ENCODE measurements at places on chromosomes 13 and 19.

DNA sequence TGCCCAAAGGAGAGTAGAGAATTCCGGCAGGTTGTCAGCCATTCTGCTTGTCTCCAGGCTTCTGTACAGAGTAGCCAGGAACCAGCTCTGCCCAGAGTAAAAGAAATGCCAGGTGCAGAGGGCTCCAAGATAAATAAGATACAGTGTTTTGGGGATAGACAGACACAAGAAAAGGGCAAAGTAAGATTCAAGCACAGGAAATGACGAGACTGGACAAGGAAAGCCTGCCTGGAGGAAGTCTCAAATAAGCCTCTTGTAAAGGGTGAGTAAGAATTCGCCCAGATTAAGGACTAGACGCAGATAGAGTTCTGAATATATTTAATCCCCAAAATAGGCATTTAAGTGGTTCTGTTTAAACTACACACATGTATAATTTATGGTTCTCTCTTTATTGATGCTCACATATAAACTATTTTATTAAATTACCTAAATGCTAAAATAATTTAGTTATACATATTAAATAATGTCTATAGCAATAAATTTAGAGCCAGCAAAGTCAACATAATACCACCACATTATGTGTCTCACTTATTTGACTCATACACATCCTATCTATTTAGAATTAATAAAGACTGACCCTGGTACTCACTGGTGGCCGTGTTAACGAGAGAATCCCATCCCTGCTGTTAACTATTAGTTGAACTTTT is 98.4 kb upstream of the RAP2A start:
- DNase-seq = no peak

GRCh38 chr19:45777395-45777961 is 4.8 kb downstream of the DMPK start:
- no peak for DNase-seq

DNA sequence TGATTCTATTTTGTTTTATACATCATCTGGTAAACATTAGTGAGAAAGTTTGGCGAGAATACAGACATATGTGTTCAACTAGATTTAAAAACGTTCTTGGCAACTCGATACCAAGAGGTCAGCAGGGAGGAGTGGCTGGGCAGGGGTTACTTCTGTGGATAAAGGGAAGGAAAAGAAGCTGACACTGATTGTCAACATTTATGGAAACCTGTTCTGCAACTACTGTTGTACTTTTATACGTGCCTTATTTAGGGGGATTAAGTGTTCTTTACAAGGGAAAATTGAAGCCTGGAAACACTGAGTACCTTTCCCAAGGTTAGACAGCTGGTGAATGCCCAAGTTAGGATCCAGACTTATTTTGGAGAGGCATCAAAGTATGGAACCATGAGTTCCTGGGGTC is 65.0 kb downstream of the MTUS2 start:
- no peak for DNase-seq

DNA sequence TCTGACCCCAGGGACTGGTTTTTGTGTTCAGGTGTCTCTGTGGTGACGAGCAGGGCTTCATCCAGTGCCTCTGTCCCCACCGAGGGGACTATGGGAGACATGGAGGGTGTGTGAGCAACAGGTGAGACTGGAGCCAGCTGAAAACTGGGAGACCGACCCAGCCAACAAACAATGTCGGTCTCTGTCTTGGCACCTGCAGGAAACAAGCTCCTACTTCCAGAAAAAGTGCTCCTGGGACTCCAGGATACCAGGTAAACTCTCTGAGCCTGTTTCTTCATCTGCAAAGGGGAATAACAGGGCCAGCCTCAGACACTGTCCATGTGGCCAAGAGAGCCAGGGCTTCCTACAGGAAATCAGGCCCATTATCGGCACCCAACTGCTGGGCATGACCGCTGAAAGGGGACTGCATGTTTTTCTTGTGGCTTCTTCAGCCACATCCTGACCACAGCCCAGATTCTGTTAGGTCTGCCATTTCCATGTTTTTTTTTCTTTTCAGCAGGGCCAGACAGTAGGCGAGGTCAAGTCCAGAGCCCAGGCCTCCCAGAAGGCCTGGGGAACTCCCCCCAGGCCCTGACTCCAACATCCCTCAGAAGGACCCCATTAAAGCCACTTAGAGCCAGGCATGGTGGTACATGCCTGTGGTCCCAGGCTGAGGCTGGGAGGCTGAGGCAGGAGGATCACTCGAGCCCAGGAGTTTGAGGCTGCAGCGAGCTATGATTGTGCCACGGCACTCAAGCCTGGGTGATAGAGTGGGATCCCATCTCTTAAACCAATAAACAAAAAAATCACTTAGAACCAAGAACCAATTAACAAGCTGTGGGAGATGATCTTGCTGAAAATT is 836 bp upstream of the BST2 start:
- DNase-seq = no peak

DNA sequence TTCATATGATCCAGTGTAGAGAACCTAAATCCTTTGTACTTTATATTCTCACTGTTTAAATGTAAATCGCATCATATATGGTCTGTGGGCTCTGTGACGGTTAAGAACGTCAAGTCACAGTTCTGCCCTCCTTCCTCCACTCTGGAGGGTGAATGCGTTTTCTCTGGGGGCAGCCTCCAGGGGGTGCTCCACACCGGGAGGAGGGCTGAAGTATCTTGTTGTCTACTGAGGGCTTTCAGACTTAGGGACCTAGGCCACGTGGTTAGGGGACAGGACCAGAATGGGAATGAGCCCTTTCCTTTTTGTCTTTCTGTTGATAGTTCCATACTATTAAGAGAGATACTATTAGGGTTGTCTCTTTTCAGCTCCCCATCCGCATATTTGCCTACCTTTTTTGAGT is 504.9 kb downstream of the FGF9 start:
- DNase-seq = no peak

- no peak for DNase-seq
Observed at GRCh38 chr13:92830821-92831220, 395.8 kb upstream of the GPC6 start.

GRCh38 chr19:44845612-44846454 is at the start of gene NECTIN2:
Gene NECTIN2 (plus strand): TSS chr19:44846297. CDS start chr19:44846526, 229 bp downstream.
- DNase-seq = peak; percentile 83

GRCh38 chr19:33691736-33692135 is 70.0 kb downstream of the CHST8 start:
- no peak for DNase-seq

GRCh38 chr19:45542234-45542668 is 35.0 kb downstream of the VASP start:
- DNase-seq = no peak

- no peak for DNase-seq
Observed at GRCh38 chr19:10144361-10144760, 24.7 kb upstream of the EIF3G start.

- no peak for DNase-seq
Observed at GRCh38 chr13:113897161-113897560, 33.3 kb upstream of the GAS6 start.

DNA sequence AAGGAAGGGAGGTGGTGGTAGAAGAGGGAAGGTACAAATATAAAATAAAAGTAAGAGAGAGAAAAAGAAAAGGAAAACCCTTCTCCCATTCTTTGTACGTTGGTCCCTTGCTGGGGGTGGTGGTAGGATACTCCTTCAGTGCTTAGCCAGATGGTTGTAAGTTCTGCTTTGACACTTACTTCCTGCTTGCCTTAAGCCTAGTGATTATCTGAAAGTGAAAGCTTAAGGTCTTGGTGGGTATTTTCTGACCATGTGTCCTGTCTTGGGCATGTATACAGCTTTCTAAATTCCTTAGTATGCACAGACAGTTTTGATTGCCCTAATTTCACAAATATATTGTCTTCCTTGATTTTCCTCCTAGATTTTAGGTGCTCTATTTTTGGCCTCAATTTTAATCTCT is 314.8 kb downstream of the PCDH17 start:
- DNase-seq = no peak

- DNase-seq = no peak
Observed at GRCh38 chr13:44112700-44113329, 233.1 kb downstream of the LACC1 start.

DNA sequence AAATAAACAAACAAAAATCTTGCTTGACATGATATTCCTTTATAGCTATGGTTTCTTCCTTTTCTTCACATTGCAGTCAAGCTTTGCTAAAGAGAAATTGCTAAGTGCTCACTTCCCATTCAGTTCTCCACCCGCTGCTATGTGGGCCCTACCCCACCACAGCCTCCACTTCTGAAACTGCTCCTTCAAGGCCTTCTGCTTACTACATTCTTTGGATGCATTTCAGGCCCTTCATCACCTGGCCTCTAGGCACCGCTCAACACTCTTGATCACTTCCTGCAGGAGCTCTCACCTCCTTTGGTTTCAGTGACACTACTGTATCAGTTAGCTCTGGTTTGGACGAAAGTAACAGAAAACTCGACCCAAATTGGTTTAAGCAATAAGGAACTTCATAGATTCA is 72.4 kb downstream of the KLF5 start:
- DNase-seq = no peak

DNA sequence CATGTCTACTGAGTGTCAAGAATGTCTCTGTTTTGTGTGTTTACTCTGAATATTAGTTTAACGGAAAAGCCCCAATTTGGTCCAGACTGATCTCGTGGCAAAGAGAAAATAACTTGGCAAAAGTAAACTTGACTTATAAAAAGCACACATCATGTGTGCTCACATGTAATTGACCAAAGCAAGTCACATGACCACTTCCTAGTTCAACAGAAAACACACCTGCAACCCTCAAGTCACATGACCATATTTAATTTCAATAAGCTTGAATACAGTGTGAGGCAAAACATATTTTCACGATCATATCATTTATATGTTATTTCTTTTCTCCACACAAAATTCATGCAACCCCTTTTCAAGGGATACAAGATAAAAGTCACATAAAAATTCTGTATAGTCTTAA is 662.4 kb downstream of the SLITRK1 start:
- DNase-seq = no peak

GRCh38 chr13:48296528-48296927 is 7.0 kb upstream of the RB1 start:
- DNase-seq = no peak

DNA sequence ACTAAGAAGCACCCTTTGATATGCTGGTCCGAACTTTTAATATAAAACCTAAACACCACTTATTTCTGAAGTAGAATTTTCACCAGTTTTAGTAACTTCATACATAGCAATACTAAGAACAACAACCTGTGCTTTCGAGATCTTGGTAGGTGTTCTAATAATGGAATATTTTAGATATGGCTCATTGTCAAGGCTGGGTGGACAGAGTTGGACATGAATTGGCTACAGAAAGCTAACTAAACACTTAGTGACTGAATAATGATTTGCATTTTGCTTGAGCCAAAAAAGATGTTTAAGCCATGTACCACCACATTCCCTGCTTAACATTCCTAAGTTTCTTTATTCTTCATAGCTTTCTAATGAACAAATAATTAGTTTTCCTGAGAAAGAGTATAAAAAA is 344.3 kb upstream of the SGCG start:
- no peak for DNase-seq

GRCh38 chr19:778910-779653 is 18.2 kb upstream of the PTBP1 start:
- DNase-seq = no peak

- DNase-seq = peak; percentile 15
Observed at GRCh38 chr13:26062853-26063444, 11.1 kb upstream of the SHISA2 start.

DNA sequence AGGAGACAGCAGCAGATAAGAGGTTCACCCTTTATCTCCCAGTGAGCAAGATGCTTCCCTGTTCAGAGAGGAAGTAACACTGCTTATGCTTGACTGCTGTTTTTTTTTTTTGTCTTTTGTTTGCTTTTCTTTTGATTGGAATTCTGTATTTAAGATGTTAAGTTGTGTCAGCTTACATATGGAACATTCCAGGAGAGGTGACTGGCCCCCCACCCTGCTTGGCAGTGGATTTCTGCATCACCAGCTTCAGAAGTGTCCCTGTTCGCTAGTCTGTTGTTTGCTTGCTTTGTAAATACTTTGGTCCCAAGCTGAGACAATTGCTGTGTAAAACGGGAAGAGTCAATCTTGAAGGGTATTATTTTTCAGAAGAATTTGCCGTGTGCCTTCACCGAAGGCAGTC is 43.0 kb downstream of the IFT88 start:
- no peak for DNase-seq

DNA sequence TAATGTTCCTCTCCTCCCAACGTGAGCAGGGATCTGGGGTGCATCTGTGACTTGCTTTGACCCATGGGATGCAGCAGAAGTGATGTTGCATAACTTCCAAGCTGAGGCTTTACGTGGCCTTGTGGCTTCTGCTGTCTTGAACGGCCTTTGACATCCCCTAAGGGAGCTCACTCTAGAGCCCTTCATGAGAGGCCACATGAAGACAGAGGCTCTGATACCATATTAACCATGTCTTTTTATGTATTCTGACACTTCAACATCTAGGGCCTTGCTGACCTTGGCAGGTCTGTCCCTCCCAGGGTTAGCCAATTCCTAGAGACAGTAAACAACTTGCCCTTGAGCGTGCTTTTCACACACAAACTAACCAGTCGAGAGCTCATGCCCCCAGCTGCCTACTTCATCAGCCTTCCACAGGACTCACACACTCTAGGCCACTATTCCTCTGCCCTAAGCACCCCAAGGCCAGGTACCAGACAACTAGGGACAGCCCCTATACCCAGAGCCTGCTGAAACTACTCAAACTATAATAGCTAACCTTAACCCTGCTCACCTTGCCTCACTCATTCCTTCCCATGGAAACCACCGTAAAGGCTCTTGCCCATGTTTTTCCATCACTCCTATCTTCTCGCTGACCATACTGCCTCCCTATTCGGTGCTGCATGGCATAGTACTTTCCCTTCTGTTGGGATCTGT is 45.4 kb downstream of the CCDC70 start:
- no peak for DNase-seq

DNA sequence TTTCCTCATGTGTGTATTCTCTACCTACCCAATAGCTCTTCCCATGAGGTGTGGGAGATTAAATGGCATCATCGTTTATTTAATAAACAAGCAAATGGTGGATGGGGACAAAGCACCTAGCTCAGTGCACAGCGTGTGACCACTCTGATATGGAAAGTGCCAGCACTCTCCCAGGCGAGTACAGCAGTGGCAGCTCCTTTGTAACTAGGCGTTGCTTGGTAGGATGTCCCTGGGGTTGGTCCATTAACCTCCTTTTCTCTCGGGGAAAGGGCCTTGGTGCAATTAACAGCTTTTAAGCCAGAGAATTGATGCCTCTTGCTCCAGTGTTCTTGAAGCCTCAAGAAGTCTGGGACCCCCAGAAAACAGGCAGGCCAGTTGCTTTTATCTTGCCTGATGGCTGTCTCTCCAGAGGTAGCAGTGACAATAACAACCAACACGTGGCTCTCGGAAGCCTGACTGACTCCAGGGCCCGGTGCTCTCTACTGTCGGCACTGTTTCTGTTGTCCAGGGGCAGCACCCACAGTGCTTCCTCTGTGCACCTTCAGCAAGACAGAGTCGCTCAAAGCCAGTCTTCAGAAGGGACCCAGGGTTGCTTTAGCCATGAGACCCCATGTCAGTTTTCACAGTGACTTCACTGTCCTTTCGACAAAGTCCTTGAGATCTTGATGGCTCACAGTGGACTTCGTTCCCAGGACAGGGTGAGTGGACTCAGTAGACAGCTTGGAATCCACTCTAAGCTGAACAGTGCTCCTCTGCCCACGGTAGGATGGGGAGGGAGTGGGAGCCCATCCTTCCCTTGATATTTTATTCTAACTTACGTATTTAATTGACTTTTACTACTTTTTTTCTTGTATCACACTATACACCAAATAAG is 33.9 kb upstream of the NPAS1 start:
- DNase-seq = no peak

Data from stimulated activated CD4-positive, alpha-beta T cell treated with anti-CD3 and anti-CD28 coated beads, Interleukin-4, amount 100 ng/mL, for 1 hour (primary cell).